ENCODE measurements at places on chromosomes 11 and 22. TPM values are rescaled to one million over a fixed set of nuclear protein-coding genes. Genes with fewer than 3 reads are reported as not detected.

Gene CASP5
- not detected for total RNA-seq

Gene ANO9
- total RNA-seq, result under 0.01 TPM

Gene CEP164
- total RNA-seq, result 19.0 TPM

Gene PANX2
- total RNA-seq, result 0.17 TPM

Measured in bronchus fibroblast of lung (primary cell).